ENCODE measurements at places on chromosomes 6 and 20.

DNA sequence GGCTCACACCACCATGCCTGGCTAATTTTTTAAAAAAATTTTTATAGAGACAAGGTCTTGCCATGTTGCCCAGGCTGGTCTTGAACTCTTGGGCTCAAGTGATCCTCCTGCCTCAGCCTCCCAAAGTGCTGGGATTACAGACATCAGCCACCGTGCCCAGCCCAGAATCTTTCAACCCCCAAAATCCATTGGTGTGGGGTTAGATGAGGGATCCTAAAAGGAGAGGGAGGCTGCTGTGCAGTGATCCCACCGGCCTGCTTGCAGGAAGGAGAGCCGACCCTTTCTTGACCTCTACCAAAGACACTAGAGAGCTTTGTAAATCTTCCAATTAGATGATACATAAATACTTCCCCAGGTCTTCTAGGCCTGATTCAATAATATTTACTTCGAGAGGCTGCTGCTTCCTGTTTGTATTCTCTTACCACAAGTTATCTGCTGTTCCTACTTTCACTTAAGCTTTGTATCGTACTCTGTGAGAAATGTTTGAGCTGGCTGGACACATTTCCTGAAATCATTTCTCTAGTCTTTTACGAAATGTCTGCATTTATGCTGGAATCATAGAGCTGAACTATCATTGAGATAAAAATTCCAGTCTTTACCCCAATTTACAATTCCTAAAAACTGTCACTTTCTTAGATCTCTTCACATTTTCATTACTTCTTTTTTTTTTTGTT is 49.3 kb upstream of the IER3 start:
- DNase-seq: no peak

DNA sequence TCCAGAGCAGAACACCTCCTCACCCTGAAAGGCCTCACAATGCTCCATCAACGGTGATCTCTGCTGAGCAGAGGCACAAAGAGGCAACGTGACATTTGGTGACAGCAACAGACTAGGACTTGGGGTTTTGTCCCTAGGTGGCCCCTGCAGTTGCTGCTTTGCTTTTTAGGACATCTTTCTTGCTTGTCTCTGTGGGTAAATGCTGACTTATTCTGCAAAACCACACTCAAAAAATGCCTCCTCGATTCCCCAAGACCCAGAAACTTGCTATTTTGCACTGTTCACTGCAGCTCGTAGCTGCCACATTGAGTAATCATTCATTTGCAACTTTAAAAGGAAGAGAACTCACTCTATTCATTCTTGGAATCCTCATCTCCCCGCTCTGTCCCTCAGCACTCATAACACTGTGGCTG is 209.9 kb downstream of the LY86 start:
- no peak for DNase-seq

DNA sequence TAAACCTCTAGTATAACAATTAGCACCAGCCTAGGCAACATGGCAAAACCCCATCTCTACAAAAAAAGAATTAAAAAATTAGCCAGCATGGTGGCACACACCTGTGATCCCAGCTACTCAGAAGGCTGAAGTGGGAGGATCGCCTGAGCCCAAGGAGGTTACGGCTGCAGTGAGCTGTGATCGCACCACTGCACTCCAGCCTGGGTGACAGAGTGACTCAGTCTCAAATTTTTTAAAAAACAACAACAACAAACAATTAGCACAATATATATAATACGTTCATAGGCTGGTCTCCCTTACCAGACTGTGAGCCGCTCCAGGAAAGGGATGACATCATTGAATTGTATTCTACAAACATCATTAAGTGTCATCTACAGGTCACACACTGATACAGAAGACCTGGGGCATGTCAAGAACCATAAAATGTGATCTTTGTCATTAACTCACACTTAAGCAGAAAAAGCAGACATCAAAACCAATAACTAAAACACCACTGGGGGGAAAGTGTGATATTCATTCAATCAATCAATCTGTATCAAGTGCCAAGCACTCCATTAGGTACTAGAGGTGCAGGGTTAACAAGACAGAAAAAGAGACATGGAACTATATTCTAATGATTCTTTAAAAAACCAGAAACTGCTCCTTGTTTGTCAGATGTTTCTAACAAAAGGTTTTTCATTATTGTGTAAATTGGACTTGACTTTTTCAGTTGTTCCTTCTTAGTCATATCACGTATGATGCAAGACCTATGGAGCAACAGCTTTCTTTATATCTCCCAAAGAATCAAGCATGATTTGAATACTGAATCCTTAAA is 17.8 kb downstream of the MAP3K5 start:
- DNase-seq: no peak

- no peak for DNase-seq
Measured at GRCh38 chr6:82145926-82146452, 101.6 kb downstream of the IBTK start.

DNA sequence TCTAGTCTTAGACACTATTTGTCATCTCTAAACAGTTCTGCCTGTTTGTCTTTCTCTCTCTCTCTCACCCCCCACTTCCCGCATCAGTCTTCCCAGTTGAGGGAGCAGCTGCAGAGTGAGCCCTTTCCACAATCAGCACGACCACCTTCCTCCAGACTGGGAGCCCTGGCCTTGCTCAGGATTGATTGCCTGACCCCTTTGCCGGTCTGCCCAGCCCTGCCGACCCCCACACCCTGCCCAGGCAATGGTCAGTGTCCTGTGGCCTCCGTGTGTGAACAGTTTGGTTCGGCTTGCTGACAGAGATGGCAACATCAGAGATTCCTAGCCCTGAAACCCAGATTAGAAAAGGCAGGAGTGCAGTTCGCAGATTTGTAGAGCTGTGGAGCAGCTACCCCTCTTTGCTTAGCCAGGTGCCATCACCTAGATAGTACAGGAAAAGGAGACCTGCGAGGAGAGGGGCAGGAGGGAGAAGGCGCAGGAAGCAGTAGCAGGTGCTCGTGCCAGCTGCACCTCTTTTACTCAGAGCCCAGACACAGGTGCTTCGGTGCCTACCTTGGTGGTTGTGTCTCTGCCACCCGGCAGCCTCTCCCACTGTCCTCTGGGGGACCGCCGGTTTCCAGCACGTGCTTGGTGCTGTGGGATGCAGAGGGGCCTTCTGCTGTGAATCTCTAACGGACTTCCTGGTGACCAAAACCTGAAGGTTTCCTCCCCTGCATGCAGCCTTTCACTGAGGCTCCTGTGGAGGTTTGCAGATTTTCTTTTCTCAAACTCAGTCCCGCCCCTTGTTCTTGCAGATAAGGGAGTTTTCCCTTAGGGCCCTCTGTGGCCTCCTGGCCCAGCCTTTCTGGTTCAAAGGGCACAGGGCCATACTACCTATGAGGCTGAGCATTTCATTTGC is 92.4 kb downstream of the SCML4 start:
- DNase-seq: no peak

GRCh38 chr6:27157459-27158315 is 89.8 kb upstream of the PRSS16 start:
- DNase-seq: peak; percentile 75

- DNase-seq: no peak
Measured at GRCh38 chr20:44231193-44231592, 15.9 kb upstream of the GDAP1L1 start.

DNA sequence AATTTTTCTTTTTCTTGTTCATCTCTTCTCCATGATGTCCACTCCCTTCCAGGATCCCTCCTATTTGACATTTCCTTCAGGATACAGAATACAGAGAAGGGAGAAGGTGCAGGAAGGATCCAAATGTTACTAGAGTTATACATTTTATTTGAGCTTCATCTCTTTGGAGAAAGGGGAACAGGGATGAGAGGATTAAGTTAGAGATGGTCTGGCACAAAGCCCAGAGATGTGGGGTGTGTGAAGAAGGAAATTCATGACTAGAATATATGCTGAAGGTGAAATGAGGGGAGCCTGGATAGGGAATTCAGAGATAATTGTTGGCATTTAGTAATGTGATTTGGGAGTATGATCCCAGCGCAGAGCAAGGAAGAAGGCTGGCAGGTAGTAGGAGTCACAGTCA is 22.5 kb upstream of the SRPK1 start:
- DNase-seq: no peak

DNA sequence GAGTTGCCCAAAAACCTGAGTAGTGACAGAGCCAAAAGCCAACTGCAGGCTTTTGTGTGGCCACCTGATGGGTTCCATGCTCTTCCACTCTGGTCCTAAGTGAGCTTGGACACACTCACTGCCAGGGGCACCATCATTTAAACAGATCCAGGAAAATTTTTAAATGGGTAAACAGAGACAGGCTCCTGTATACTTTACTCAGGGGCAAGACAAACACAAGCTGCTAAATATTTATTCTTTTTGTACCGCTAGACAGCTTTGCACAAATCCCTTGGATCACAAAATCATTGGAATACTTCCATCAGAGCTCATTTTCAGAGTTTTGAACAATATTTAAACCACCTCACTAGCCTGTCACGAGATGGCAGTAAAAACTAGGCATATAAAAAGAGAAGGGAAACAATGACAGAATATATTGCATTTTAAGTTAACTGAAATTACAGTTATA is 31.4 kb downstream of the GCLC start:
- no peak for DNase-seq

DNA sequence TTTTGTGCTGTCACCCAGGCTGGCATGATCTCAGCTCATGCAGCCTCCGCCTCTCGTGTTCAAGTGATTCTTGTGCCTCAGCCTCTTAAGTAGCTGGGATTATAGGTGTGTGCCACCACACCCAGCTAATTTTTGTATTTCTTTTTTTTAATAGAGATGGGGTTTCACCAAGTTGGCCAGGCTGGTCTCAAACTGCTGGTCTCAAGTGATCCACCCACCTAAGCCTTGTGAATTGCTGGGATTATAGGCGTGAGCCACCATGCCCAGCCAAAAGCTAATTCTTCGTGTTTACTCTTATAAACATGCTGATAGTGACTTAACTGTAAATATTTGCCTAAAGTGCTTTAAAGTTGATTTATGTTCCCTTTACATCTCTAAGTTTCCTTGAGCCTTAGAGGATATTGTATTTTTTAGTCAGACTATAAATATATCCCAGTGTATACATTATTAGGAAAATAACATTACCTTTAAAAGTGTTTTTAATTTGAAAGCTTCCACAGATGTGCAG is 91.7 kb downstream of the COL21A1 start:
- no peak for DNase-seq

Measured in Right ventricle myocardium superior (tissue), 1 donor.